ENCODE measurements at places on chromosomes 5 and 9.

DNA sequence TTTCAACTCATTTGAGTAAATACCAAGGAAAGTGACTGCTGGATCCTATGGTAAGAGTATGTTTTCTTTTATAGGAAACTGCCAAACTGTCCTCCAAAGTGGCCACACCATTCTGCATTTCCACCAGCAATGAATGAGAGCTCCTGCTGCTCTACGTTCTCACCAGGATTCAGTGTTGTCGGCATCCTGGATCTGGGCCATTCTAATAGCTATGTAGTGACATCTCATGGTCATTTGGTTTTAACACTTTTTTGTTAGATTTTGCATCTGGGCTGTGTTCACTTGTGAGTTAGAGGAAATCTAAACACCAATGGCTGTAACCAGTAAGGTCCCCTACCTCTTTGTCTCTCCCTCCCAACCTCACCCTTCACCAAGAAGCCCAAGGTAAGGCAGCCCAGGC is 115.9 kb downstream of the ATPSCKMT start:
- no peak for DNase-seq

GRCh38 chr9:97940741-97941140 is 2.8 kb upstream of the HEMGN start:
- no peak for DNase-seq

- DNase-seq: no peak
These were observed 453.6 kb upstream of the TUSC1 start for GRCh38 chr9:26131886-26132285.

DNA sequence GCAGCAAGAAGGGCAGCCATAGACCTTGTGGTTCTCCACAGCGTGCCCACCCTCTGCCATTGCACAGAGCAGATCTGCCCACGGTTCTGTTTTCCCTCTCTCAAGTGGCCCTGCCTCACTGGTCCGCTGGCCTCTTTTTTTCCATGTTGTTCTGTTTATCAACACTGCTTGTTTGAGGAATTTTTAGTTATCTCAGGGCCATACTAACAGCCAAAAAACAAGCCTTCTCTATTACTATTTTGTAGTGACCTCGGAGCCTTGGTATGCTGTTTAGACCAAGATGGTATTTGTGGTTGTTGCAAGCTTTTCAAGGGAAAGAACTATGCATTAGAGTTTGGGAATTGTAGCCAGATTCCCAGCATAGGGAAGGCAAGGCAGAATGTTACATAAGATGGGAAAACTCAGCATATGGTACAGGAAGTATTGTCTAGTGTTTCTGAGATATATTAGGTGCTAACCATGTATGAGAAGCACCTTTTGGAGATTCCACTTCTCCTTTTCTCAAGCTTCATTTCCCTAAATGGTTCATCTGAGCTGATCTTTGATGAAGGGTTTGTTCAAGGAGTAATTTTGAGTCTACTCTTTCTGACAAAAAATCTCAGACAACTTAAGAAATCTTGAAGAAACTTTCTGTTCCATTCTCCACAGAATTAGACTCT is 54.3 kb downstream of the NUP214 start:
- no peak for DNase-seq

DNA sequence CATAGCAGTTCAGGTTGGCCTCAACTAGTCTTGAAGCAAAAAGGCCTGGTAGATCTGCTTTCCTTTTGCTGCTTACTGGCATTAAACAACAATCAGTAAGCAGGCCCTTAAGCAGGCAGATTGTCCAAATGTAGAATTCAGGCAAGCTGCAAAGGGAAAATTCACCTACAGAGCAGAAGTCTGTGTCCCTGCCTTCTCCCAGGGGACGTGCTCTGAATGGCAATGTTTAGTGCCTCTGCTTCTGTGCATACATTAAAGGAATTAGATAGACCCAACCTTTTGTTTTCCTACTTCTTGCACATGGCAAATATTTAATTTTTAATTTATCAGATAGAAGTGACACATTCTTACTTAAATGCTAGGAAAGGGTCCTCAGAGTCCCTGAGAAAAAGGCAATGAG is 328.8 kb upstream of the PIK3R1 start:
- no peak for DNase-seq

- no peak for DNase-seq
These were observed 72.0 kb downstream of the ZFAND5 start for GRCh38 chr9:72292874-72293607.

DNA sequence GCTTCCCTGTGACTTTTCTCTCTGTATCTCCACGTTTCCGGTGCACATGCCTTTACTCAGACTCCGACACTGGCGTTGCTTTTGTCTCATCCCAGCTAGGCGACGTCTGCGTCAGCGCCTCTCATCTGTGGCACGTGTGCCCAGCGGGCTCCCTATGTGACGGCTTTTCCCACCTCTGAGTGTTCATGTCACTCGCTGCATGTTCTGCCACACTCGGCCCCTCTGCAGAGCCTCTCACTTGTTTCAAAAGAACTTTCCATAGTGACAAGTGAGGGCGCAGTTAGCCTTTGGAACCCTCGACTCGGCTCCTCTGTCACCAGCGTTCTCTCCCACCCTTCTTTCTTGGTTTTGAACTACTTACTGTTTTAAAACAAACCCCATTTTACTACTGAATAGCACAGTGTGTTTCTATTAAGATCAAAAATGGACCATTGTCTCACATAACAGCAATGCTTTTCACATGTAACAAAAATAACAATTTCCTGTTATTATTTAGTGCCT is 113.4 kb upstream of the CACNA1B start:
- no peak for DNase-seq

DNA sequence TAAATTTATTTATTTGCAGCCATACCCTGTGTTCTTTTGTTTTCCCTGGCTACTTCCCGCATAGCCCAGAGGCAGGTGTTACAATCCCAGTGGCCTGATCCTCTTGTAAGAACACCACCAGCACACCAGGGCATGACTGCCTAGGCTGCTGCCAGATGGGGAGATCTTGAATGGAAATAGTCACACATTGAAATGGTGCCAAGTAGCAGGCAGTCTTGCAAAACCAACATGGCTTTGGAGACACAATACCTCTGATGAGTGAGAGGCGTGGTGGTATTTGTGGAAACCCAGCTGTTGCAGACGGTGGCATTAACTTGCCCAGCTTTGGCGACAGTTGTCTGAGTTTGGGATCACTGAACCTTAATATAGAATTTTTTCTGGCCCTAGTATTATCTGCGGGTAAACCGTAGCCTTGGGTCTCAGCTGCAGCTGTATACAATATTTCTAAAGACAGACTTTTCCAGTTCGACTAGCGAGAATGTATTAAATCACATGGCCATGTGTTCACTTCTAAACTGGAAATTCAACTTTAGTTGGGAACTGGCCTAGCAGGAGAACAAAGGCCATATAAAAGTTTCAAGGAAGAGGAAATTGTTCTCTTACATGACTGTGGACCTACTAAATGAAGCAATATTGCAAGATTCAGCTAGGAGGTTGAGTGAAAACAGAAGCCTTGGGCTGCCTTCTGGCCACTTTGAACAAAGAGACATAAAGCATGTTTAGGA is 277.0 kb downstream of the SMARCA2 start:
- no peak for DNase-seq

DNA sequence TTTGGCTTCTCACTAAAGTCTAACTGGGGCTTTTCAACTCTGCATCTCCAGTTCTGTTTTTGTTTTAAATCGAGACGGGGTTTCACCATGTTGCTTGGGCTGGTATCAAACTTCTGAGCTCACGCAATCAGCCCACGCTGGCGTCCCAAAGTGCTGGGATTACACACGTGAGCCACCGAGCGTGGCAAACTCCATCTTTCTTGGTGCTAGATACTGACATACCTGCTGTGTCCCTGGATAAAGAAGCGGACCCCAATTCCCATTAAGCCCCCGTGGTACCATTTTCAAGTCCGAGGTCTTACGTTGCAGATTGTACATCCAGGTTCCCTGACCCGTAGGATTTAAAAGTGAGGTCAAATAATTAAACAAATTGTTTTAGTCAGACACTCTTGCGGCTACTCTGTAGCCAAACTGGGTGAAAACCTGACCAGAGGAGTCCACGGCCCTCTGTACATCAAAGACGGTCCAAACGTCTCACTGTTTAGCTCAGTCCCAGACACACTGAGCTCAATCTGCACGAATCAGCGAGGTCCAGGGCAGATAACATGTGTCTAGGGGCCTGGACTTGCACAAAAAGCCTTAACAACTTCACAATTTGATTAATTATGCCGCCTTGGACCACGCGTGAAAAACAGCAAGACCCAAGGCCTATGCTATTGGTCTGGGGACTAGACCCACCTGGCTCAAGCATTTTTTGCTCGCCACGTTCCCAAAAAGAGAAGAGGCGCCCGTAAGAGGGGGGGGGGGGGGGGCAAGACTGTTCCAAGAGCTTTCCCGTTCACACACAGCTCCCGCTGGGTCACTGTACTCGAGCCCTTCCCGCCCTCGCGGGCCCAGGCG is 727 bp upstream of the DNAJA1 start:
- DNase-seq: no peak

- no peak for DNase-seq
These were observed 243.2 kb downstream of the BRINP1 start for GRCh38 chr9:119126040-119126439.

GRCh38 chr5:142826741-142827492 is 56.7 kb downstream of the ARHGAP26 start:
- no peak for DNase-seq

DNA sequence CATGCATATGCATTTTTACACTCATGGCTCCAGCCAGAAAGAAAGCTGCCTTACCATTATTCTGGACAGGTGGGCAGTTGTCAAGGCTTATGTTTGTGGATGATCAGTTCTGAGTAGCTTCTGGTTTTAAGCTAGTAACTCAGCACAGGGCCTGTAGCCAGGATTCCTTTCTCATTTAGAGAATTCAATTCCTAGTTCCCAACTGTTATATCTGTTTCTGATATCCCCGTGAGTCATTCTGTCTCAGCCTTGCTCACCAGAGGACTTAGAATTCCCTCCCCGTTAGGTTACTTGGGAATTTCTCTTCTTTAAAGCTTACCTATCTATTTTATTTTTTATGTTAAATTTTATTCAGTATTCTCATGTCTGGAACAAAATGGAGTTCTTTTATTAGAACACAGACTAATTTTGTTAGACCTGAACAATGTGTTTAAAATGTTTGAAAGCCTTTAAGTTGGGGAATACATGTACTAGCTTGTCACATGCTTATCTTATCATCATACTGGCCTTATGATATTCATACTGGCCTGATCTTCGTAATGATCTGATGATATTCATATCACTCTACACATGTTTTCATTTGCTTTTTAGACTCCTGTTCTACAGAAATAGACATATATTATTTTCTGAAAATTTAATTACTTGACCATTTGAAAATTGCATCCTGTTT is 47.1 kb downstream of the CAST start:
- DNase-seq: no peak

GRCh38 chr5:120778491-120779484 is 314.7 kb downstream of the PRR16 start:
- DNase-seq: no peak

DNA sequence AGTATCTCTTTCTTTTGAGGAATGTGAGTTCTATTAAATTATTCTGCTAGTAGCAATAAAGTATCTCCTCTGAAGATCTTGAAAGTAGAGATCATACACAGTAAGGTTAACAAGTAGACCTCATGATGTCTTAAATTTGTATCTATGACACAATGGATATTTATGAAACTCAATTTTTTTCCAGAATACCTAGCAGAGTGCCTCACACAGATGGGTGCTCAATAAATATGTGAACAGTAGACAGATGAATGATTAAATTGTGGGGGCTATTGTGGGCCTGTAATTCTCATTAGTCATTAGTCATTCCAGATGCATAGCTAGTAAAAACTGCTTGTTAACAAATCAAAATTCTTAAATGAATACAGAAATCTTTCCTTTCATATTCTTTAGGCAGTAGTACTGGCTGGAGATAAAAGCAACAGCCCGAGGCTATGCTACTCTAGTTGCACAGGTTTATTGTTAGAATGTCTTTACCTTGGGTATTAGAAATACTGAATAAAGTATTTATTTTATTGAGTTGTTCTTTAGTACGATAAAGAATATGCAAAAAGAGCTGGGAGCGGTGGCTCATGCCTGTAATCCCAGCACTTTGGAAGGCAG is 22.0 kb downstream of the CHD1 start:
- DNase-seq: no peak

- DNase-seq: no peak
These were observed 117.4 kb downstream of the ADAMTS12 start for GRCh38 chr5:33774341-33774740.

- DNase-seq: no peak
These were observed 12.2 kb downstream of the COL23A1 start for GRCh38 chr5:178577944-178578343.

GRCh38 chr5:34993951-34994350 is 53.8 kb downstream of the AGXT2 start:
- DNase-seq: no peak

DNA sequence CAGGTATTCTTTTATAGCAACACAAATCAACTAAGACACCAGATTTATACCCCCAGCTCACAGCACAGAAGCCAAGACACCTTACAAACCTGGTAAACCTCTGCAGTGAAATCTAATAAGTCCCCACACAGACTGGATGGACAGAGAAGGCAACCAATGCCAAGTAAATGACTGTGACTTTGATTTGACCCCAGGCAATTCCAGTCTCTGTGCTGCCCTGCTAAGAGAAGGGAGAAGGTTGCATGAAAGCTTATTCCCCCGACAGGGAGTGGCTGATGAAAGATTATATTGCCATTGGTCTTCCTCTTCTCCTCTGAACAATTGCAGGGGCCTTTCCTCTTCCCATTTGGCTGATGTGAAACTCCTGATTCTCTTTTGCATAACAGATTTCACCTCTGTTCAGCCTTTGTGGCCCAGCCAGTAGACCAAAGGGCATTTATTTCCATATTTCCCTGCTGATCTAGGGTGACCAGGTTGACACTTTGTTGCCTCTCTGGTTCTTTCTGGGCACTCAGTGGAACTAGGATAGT is 107.6 kb downstream of the ADRB2 start:
- no peak for DNase-seq

GRCh38 chr9:105932276-105932675 is 237.9 kb downstream of the TMEM38B start:
- DNase-seq: no peak

DNA sequence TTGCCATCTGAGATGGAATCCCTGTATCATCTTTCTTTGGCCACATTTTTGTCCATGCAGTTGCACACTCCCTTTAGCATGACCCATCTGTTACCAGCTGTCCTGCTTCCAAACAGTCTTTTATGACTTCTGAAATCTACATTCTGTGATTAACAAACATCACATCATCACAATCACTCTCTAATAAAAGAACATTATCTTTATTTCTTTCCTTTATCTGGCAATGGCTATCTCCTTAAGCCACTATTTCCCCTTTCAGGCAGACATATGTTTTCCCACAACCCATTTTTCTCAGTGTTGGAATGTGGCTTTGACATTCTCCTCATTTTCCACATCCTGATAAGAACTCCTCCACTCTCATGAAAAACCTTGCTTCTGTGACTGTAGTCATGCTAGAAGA is 141.0 kb downstream of the ST8SIA4 start:
- DNase-seq: no peak

DNA sequence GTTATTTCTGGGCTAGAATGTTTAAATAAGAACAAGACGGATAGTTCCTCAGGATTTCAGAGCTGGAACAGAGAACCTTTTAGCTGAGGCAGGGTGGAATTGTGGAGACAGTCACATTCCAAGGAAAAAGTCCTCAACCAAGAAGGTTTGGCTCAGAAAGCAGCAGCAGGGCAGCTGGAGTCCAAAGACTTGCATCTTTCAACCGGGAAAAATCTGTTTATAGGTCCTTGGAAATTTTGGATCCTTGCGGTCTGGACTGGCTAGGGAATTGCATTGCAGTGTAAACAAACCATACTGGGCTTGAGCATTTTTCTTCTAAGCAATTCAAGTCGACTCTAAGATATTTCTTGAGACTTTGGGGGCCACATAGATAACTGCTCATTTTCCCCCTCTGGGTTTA is 40.8 kb upstream of the HMHB1 start:
- DNase-seq: no peak

Data from ovary (tissue), 10 donors.